ENCODE measurements at places on chromosomes 4 and X.

DNA sequence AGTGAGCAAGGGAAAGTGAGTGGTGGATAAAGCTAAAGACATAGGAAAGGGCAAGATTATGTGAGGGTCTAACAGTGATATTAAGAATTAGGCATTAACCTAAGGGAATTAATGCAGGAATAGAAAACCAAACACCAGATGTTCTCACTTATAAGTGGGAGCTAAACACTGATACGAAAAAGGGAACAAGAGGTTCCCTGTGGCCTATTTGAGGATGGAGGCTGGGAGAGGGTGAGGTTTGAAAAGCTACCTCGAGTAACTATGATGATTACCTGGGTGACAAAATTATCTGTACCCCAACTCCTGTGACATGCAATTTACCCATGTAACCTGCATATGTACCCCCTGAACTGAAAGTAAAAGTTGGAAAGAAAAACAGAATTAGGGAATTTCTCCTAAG lies 79.0 kb downstream of the ANXA3 start:
- DNase-seq, result no peak

GRCh38 chr4:38856524-38857337 lies at the start of gene TLR6:
TSS of gene TLR6 (minus strand) at chr4:38856817. CDS start at chr4:38829473, 27,344 bp downstream.
- peak; percentile 49 for DNase-seq

DNA sequence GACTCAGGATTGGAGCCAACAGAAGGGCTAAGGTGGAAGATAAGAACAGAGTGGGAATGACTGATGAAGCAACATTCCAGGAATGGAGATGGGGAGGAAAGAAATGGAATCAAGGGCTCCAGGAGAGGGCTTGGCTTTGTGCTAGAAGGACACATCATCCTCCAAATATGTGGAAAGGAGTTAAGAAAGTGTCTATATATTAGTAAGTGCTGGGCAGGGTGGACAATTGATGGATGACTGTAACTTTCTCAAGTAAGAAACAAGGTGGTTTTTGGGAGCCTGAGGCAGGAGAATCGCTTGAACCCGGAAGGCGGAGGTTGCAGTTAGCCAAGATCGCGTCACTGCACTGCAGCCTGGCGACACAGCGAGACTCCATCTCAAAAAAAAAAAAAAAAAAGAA lies 71.6 kb upstream of the NFKB1 start:
- DNase-seq, result no peak

DNA sequence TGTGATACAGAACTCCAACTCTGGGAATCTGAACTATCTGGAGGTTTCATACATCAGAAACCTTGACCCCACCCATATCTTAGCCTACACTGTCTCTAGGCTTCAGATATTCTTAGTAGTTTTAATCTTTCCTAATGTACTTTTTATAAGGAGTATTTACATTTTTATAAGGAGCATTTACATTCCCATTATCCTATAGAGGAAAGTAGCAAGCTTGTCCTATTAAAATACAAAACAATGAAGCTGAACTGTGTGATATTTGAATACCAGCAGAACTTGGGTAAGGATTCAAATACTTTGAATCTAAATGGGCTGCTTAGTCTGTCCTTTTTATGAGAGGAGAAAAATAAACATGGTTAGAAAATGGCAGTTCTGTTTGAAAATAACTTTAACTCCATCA lies 247.4 kb downstream of the FMR1NB start:
- DNase-seq, result no peak

DNA sequence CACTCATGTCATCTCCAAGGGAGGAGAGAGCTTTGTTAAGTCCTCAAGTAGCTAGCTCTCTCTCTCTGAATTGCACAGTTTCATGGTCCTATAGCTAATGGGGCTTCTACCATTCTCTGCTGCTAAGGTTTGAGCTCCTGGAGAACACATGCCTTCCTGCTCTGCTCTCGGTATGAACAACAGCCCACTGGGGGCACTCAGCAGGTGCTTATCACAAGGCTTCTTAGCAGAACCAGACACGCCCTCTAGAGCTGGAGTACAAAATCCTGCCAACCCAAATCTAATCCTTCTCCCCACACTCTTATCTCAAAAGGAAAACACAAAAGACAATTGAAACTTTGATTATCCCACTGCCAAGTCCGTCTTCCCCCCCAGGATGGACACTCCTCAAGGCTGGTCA lies 176.5 kb downstream of the HS3ST1 start:
- DNase-seq, result no peak

GRCh38 chrX:107477406-107477805 lies 28.0 kb downstream of the FRMPD3 start:
- DNase-seq, result no peak

DNA sequence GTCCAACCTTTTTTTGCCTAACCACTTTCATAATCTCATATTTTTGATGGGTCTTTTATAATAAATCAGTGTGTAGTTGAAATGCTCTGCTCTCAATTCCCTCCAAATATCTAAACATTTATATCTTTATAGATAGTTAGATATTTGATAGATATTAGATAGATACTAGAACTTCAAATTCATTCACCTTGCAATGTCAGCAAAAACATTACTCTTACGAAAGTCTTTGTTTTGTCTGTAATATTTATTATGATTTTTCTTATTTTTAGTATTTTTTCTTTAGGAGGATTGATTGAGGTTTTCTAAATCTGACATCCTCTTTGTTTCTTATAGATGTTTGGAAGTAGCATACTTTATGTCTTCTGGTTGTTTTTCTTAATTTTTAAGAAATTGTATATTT lies 2563.6 kb downstream of the PCDH7 start:
- DNase-seq, result no peak

GRCh38 chr4:78845472-78845871 lies 69.3 kb downstream of the BMP2K start:
- DNase-seq, result no peak

- peak; percentile 38 for DNase-seq
These were observed 42.9 kb downstream of the NDST3 start for GRCh38 chr4:118076958-118077766.

DNA sequence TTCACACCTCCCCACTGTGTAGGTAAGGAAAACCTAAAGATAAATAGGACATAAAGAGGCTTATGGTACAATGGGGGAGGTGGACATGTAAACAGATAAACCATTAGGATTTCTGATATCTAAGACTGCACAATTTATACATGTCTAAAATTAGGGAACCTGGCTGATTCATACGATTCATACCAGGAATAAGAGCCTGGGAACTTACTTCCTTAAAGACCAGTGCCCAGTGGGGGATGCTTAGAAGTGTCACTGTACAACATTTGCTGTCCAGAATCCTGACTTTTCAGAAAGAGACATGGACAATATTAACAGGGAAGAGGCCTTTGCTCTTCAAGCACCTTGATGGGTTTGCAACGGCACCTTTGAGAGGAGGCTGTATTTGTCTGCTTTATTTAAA lies 116.8 kb upstream of the KIT start:
- DNase-seq, result no peak

DNA sequence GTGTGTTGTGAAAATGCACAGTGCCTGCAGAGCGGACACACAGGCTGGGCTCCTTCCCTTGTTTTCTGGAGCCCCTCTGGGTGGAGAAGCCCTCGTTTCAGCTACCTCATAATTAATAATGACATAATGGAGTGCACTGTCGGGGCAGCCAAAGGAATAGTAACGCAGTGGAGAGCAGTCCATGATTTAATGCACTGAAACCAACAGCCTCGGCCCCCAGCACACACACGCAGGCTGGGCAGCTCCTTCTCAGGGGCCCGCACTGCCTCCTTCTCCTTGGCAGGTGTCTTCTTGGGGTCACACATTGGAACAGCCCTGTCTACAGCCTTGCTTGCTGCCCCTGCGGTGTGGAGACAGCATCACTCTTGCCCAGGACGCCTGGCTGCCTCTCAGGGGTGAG lies 89.2 kb downstream of the DCTD start:
- DNase-seq, result no peak

GRCh38 chr4:112956484-112956896 lies 93.0 kb upstream of the ANK2 start:
- DNase-seq, result no peak

DNA sequence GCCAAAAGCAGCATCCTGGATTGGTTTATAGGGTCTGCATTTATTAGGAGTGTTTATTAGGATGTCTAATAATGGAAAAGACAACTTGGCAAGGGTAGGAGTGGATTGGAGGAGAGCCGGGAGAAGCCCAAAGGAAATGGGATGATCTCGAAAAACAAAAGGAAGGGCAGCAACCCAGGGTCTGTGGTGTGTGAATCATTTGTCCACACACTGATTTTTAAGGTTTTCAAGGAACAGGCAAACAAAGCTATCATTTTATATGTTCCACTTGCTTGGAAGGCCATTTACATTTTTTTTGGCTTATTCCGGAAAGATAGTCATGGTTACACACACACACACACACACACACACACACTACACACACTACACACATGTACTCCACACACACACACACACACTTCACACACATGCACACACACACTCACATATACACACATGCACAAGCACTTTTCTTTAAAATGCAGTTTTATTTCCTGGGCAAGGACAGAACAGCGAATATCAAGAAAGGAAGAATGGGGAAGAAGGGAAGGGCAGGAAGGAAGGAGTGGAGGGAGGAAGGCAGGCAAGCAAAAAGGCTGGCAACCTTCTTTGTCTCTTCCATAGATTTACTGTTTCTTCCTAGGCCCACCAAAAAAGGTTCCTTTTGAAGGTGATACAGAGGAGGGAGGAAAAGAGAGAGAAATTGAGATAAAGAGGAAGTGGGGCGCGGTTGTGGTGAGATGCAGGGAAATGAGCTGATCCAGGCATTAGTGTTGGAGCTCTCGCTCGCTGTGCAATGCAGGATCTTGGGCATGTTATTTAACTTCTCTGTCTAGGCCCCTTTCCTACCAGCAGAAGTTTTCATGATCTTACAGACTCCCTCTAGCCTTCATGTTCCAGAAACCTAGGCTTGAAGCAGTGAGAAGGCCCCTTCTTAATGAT lies 88.6 kb upstream of the MAML3 start:
- DNase-seq, result no peak

GRCh38 chr4:45100956-45101818 lies 374.8 kb upstream of the GNPDA2 start:
- DNase-seq, result no peak

GRCh38 chr4:139647952-139648351 lies 17.7 kb upstream of the MGST2 start:
- DNase-seq, result no peak

- no peak for DNase-seq
These were observed 67.7 kb upstream of the EFNB1 start for GRCh38 chrX:68761086-68761485.
